NCI-H526 treated with DMSO at 0.1 percent for 48 hours (cell line): ENCODE measurements at places on chromosomes 1 and 21.

- no peak for DNase-seq
Measured at GRCh38 chr1:119384591-119384990, 16.0 kb downstream of the HAO2 start.

- DNase-seq = no peak
Measured at GRCh38 chr1:37883671-37884070, 24.3 kb upstream of the MTF1 start.

GRCh38 chr21:25281134-25281533, 326.1 kb downstream of the MRPL39 start:
- DNase-seq = no peak

DNA sequence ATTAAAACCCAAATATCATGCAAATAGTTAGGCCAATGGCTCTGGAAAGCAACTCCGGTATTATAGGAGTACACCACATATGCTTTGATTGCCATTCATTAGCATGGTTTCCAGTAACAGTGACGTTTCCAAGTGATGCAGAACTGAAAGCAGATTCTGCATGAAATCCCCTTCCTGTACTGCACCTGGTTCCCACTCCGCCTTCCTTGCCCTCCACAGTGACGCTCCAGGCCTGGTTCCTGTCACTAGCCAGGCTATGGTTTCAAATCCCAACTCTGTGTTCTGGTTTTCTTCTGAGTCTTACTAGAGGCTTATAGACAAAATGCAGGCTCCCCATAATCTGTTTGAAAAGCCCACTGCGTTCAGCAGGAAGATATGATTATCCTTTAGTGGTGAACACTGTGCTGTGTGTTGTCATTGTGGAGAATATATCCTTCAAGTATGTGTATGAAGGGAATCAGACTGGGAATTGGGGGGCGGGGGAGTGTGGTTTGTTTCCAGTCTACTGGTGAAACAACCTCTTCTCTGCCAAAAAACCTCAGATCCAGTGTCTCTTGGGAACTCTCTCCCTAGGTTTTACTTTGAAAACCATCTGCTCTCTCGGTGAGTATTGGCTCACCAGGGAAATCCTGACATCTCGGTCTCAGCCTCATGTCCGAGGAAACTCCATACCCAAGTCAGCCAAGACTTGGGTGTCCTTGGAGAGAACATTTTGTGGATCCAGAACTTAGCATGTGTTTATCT, 78.7 kb downstream of the TYW3 start:
- DNase-seq = peak; percentile 94

DNA sequence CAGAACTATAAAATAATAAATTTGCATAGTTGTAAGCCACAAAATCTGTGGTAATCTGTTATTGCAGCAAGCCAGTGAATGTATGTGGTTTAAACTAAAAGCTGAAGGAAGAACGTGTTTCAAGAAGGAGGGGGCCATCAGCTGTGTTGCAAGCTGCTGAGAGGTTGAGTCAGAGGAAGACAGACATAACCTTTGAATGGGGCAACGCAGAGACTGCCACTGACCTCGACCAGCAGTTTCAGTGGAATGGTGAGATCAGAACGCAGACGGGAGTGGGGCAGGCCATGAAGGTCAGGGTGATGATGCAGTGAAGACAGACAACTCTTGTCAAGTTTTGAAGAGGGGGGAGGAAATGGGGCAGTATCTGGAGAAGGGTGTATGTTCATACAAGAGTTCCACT, 23.2 kb upstream of the QSOX1 start:
- no peak for DNase-seq

- DNase-seq = no peak
Measured at GRCh38 chr1:213264531-213264930, 213.5 kb downstream of the RPS6KC1 start.

DNA sequence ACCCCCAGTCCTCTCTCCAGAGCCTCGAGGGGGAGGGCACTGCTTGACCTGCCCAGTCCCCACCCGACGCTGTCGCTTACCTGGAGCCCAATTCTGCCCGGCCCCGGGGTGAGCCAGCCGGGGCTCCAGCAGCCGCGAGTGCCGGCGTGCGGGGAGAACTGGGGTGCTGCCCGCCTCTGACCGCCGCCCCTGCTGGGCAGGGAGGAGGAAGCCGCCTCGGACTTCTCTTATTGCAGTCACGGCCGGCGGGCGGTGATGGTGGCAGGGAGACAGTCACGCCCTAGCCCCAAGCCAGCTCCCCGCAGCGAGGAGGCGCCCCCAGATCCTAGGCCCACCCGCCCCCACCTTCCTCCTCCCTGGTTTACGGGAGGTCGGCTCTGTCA, at the start of gene FGR:
Gene FGR (minus strand): TSS at position 201 of the 383 bp plus-strand sequence. CDS start 11,269 bp downstream, outside the sequence.
- no peak for DNase-seq

GRCh38 chr1:234474375-234474774, 4.6 kb downstream of the TARBP1 start:
- DNase-seq = no peak

GRCh38 chr1:206461602-206462455, 8.4 kb upstream of the IKBKE start:
- DNase-seq = peak; percentile 1

DNA sequence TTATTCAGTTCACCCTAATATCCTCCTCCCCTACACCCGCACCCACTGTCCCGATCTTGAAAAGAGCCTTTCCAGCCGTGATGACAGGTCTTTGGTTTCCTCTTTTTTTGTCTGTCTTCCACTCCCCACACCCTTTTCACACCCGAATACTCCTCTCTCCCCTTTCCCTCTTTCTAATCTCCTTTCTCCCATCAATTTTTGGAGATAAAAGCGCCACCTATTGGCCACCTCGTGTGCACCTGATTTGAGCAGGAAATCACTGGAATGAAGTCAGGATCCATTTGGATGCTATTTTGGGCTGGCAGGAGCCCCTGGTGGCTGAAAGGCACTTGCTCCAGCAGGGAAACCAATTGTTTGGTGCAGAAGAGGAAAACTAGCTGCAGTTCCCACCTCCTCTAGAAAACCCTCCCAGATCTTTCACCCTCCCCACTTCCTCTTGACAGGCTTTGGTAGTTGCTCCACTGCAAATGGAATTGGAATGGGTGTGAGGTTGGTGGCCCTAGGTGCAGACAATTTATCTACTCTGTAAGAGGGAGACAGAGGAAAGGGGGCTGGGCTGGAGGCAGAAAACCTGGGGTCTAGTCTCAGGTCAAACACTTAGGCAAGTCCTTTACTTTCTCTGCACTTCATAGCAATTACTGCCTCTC, 8.4 kb downstream of the FOXE3 start:
- DNase-seq = peak; percentile 25

DNA sequence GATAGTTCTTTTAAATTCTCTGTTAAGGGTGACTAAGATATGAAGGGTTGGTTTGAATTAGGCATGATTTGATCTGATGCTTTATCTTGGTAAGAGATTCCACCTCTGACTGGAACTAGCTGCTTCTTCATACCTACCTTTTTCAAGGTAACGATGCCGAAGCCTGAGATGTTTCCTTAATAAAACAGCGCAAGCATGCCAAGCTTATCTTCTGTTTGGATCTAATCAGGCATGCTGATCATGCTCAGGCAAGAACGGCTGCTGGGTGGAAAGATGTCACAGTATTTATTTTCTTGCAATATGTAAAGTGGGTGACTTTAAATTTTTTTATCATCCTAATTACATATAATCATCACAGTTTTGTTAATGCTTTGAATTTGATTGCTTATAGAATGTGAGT, 148.7 kb downstream of the ADGRL2 start:
- peak; percentile 19 for DNase-seq
